Natural killer cell (primary cell): ENCODE measurements at places on chromosomes 7 and 10. TPM values are rescaled to one million over a fixed set of nuclear protein-coding genes. Genes with fewer than 3 reads are reported as not detected.

The OR2A5 gene
- not detected for total RNA-seq

- DNase-seq: no peak
These were observed 12.5 kb downstream of the ASNS start for GRCh38 chr7:97859606-97860204.

DNA sequence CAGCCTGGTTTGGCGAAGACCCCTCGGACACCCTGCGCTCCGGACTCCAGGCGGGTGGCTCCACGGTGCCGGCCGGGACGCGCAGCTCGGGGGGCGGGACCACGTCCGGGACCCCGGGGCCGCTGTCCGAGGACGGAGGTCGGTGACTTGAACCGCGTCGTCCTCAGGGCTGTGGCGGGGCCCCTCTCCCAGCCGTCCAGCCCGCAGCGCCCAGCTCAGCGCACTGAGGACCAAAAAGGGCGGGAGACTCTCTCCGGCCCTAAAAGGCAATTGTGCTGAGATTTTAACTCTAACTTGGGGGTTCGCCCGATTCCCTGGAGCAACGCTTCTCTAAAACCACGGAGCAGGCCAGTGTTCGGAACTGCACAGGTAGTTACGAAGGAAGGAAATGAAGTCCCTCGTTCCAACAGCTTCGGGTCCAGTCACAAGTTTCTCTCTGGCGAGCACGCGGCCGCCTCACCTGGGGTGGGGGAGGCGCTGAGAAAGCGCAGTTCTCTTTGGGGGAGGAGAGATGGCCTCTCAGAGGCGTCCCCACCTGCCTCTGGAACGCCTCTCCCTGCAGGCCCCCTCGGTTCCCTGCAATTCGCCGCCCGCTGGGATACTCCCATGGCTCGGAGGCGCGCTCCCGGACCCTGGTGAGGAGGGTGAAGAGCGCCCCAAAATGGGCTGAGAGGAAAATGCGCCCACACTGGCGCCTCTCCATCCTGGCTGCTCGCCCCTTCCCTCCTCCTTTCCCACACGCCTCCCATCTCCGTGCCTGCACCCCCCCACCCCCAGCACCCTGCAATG is 352.7 kb downstream of the DNAJB6 start:
- no peak for DNase-seq

DNA sequence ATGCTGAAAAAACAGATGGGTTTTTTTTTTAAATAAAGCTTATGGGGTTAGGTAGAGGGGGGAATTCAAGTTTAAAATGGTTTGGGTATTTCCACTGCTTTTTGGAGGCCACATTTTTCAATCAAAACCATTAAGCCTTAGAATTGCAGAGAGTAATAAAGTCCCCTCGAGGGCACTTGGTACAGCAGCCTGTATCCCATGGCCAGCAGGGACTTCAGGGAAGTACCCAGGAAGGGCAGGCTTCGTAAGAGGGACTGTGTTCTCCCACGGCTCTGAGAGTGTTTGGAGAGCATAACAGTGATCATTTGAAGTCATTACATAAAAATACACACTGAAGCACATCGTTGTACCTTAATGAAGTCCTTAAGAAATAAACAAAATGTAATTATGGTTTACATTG is 432.7 kb downstream of the DPP6 start:
- DNase-seq: no peak

GRCh38 chr7:151382079-151382885 is 27.6 kb downstream of the WDR86 start:
- peak; percentile 83 for DNase-seq

DNA sequence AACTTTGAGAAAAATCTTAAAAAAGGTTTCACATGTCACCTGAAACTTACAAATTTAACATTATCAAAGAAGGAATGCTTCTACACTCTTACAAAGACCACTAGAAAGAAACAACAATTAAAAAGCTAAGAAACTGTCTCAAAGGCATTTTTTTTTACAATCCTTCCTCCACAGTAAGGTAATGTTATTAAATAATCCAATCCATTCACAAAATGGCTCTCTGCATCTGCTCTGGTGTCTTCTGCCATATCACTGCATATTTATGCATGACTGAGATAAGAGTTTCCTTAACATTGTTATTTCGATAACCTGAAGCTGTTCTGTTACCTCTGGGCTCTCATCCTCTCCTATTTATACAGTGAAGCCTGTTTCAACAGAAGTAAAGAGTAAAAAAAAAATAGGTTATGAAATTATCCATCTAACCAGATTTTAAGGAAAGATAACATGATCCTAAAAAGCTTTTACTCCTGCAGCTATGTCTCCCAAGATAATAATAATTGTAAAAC is 8.5 kb downstream of the HNRNPA2B1 start:
- peak; percentile 19 for DNase-seq

DNA sequence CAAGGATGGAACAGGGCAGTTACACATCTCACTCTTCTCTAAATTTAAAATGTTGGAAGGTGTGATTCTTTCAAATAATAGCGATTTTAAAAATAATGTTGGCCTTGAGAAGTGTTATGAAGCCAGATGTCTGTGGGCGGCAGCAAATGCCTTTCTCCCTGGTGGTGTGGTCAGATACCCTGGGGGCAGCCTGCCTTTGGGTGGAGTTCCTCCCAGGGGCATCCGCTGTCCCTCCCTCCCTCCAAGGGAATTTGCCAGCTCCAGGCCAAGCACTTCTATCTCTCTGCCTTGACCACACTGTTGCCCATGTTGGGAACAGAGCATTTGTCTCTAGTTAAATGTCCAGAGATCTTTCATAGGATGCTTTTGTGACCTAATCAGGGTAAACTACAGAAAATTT is 121.4 kb downstream of the POU6F2 start:
- DNase-seq: no peak

The SUV39H2 gene
- 3.8 TPM for total RNA-seq

The CNNM1 gene
- not detected for total RNA-seq

The METTL27 gene
- not detected for total RNA-seq

GRCh38 chr7:129465080-129465479 is 30.8 kb downstream of the STRIP2 start:
- no peak for DNase-seq

DNA sequence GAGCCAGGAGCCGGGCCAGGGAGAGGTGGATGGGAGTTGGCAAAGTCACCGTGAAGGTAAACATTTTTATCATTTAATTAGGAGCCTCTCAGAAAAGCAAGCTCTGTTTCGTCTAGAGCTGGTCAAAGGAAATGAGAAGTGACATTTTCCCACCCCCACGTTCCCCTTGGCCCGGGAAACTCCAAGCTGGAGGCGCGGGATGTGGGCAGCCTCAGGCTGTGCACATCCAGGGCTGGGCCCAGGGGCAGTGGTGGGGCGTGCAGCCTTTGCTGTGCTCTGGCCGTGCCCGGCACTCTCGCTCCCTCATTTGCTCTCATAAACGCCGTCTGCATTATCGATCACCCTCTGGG is 135.6 kb upstream of the RET start:
- DNase-seq: no peak

DNA sequence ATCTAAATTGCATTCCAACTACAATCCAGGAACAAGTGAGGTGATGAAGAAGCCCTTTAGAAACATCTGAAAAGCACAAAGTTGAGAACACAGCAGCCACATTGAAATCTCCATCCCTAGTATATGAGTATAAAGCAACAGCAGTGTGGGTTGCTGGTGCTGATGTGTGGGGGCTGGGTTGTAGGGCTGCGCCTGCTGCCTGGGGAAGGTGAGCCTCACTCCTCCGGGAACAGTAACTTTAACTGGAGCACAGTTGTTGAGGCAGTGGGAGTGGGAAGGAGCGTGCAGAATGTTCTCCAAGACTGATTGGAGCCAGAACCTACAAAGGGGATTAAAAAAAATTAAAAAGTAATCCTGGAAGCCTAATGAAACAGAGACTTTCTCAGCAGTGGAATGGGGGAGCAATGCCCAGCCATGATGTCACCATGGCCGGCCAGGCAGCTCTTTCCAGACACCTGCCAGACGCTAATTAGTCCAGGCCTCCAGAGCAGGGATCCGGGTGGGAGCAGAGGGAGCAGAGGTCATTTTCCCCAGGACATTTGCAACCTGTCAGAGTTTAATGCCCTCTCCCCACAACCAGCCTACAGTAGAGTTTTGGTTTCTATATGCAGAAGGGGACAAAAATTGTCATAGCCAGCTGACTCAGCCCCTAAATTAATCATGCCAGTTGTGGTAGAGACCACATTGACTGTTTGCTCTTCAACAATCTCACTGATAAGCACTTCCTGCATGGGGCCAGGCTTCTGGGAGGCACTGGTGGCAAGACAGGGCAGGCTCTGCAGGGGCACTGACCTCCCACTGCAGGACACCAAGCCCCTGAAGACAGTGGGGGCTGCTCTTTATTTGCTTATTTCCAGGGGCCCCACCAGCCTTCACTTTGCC is 133.0 kb upstream of the ZNF32 start:
- peak; percentile 32 for DNase-seq

DNA sequence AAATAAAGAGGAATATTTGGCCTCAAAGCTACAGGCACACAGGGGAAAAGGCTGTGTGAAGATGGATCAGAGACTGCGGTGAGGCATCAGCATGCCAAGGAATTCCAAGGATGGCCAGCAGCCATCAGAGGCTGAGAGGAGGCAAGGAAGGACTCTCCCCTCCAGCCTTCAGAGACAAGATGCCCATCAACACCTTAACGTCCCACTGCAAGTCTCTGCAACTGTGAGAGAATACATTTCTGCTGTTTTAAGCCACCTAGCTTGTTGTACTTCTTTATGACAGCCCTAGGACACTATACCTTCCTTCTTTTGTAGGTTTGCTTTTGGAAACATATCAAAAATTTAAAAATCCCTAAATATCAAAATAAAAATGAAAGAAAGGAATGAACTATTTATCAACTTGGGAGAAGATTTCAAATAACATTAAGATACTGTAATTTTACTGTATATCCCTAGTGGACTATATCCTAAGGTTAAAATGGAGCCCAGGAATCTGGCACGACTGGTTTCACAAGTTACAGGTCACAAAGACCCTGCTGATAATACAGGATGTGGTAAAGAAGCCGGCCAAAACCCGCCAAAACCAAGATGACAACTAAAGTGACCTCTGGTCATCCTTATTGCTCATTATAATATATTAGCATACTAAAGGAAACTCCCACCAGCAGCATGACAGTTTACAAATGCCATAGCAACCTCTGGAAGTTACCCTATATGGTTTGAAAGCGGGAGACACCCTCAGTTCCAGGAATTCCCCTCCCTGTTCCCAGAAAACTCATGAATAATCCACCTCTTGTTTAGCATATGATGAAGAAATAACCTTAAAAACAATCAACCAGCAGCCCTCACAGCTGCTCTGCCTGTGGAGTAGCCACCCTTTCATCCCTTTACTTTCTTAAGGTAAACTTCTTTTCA is 185.2 kb downstream of the AVL9 start:
- DNase-seq: no peak

- DNase-seq: no peak
These were observed 101.2 kb upstream of the PARD3 start for GRCh38 chr10:34916314-34916713.

The AHR gene
- 44.9 TPM for total RNA-seq

GRCh38 chr7:4809091-4809591 is 33.7 kb downstream of the AP5Z1 start:
- DNase-seq: peak; percentile 67

DNA sequence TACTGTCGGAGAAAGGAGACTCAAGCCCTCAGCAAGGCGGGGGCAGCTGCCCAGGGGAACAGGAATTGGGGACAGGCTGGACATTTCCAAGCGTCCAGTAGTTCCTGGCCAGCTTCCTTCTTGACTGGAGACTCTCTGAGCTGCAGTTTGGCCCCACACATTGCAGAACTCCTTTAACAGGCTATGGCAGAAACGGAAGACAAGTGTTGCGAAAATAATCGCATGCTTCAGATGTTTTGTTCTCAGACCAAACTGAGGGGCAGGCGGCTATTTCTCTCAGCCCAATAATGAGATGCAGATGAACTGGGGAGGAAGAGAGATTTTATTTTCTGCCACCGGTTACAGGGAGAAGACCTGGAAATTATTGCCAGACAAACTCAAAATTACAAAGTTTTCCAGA is 88.0 kb upstream of the PFKP start:
- DNase-seq: no peak

- peak; percentile 64 for DNase-seq
These were observed 52.2 kb upstream of the MKI67 start for GRCh38 chr10:128178302-128178958.

DNA sequence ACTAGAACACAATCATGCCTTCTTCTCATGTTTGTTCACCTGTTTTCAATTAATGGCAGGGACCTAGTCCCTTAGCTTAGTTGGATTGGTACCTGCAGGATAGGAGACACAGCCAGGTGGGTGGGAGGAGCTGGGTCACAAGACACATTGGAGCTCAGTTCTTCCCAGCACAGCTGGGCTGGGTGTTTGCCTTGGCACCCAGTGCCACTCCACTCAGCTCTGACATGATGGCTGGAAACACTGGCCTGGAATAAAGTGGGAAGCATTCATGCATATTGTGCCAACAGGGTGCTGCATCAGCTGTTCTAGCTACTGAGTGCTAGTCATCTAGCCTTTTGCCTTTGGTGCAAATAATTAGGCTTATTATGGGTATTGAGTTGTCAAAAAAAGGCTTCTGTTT is 226.1 kb downstream of the PTEN start:
- DNase-seq: no peak

DNA sequence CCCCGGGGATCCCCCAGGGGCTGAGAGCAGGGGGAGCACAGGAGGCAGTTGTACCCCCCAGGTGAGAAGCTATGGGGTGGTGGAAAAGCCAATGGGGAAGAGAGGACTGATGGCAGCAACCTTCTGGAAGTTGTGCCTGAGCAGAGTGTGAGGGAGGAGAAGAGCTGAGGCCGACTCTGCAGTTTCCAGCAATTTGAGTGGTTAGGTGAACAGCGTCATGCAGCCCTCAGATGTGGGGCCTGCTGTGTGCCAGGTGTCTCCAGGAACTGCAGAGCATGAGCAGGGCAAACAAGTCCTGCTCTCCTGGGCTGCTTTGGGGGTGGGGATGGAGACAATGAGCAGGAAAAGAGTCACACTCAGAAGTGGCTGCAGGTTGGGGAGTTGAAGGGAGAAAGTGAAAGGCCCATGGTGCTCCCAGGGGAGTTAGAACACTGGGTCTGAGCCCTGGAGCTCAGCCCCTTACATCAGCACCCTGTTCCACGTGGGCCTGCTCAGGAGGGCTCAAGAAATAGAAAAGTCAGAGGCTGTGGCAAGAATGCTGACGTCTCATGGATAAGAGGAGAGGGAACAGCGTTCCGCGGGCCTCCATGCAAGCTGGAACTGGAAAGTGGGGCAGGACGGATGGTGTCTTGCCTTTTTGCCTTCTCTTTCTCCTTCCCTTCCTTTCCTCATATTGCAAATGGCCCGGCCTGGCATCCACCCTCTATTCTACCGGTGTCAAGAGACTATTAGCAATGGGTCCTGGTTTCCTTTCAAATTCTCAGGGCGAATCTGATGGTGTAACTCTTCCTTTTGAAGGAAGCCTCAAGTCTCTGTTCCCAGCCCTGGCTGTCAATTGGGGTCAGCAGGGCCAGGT is 4.0 kb upstream of the AFAP1L2 start:
- DNase-seq: no peak

- DNase-seq: no peak
These were observed 220 bp upstream of the ZKSCAN5 start for GRCh38 chr7:99504281-99504602.

GRCh38 chr10:35274498-35275060 is 61.7 kb upstream of the CCNY start:
- no peak for DNase-seq

DNA sequence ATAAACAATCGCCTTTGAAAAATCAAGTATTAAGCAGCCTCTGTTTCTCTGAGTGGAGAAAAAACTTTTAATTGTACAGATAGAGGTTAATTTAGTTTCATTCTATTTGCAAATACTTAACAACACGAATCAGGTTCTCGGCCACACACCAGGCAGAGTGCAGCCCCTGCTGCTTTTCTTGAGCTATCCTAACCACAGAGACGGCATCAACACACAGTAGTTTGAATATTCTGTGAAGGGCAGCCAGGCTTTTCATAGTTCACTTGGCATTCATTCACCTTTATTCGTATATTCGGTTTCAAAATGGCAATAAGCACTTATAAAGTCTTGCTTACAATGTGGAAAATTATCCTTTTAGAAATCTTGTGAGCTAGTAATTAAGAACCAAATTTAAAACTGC is 5.7 kb downstream of the ADARB2 start:
- no peak for DNase-seq
